ENCODE measurements at places on chromosomes 16 and 17.

DNA sequence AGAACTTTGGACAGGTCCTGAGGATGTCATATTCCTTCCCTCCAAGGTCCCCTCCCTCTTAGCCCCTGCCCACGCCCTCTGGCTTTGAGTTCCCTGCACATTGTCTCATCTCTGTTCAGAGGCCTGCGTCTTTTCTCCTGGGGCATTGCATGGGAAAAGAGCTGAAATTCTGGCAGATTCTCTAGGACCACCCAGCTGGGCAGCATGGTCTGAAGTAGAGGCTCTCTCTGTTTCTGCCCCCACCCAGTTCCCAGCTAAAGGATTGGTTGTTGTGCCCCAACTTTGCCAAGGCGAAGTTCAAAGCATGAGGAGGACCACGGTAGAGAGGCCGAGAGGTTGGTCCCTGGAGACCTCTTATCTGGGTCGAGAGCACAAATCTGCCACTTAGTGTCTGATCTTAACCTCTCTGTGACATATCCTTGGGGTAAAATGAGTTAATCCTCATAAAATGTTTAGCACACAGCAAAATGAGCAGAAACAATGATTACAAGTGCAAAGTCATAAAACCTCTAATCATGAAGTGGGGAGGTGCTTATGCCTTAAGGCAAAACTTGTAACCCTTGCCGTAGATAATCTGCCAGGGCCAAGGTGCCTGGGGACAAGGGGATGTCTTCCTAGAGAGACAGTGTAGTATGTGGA, 2.4 kb downstream of the ABAT start:
- no peak for DNase-seq

DNA sequence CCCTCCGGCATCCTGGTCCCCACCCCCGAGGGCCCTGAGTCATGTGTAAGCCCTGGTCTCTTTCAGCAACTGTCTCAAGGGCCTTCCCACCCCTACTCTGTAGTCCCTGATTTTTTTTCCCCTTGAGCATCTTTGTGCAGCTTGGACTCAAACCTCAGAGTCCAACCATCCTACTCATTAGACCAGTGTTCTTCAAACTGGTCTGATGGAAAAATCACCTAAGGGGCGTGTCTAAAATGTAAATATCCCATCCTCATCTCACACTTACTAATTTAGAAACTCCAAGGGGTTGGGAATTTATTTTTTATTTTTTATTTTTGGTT, 624 bp downstream of the G6PC3 start:
- no peak for DNase-seq

DNA sequence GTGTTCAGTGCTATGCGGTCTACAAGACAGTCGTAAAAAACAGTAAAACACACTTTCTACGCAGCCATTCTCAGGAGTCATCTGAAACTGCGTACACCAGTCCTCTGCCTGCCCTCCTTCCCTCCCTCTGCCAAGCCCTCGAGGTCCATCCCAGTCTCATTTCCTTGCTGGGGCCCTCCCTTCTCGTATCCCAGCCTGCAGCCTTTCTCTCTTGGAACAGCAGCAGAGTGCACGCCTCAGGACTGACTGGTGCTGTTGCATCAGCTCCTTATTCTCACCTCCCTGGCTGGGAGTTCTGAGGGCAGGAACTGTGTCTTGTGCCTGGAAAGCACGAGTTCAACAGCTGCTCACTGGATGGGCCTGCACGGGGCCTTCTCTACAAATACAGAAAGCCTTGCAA, 12.5 kb downstream of the FAHD1 start:
- peak; percentile 60 for DNase-seq

DNA sequence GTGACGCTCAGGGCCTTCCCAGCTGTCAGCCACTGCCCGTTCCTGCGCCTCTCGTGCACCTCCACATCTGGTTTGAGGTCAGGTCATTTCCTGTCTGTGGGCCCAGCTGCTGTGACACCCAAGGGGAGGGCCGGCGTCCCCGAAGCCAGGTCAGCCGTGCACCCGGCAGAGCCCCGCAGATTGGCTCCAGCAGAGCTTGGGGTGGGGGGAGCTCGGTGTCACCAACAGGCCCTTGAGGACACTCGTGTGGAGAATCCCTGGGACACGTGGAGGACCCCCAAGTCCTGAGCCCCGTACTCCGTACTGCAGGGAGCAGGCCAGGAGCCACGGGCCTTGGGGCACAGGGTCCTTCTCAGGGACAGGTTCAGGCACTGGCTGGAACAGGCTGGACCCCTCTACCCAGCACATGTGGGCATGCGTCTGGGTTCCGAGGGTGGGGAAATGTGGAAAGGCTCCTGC, 4.8 kb downstream of the SPATA2L start:
- DNase-seq = no peak

- DNase-seq = no peak
These were observed 7.1 kb downstream of the ENGASE start for GRCh38 chr17:79081571-79082276.

DNA sequence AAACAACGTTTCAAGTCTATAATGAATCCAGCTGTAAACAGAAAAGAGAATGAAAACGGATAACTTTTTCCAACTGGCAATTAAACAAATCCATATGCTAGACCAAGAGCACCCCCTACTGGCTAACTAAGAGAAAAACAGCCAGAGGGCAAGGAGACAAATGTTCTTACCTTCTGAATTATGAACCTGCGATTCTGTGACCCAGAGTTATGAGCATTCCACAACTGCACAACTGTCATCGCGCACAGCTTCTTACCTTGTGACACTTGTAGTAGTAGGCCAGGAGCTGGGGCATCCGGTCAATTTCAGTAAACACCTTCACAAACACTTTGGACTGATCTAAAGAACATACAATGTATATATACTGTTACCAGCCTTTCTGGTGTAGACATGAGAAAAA, 18.6 kb downstream of the COG7 start:
- DNase-seq = peak; percentile 35

GRCh38 chr16:86984991-86985647, 332.1 kb downstream of the C16orf95 start:
- peak; percentile 90 for DNase-seq

DNA sequence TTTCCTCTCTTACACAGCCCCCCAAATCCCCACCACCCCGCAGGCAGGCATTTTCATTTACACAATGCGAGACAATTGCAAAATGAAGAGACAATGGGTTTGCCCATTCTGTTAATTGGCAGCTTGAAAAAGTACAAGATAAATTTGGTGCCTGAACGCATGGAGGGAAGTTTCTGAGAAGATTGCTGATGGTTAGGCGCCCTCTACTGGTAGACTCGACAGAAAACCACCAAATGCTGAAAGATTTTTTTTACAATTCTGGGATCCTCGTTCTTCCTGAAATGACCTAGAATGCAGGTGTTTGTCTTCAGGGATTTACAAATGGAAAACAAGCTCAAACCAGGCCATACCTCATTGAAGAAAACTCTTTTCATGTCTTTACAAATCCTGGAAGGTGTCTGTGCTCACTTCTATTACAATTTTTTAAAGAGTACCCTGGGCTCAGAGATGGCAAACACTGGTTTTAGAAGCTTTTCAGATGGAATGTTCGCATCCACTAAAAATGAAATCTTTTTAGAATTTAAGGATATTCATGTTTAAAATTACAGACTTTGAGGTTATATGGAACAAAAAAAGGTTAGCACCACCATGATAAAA, 338.5 kb downstream of the PMP22 start:
- peak; percentile 51 for DNase-seq
